RCC 7860 (cell line): ENCODE measurements at places on chromosomes 16 and 17.

DNA sequence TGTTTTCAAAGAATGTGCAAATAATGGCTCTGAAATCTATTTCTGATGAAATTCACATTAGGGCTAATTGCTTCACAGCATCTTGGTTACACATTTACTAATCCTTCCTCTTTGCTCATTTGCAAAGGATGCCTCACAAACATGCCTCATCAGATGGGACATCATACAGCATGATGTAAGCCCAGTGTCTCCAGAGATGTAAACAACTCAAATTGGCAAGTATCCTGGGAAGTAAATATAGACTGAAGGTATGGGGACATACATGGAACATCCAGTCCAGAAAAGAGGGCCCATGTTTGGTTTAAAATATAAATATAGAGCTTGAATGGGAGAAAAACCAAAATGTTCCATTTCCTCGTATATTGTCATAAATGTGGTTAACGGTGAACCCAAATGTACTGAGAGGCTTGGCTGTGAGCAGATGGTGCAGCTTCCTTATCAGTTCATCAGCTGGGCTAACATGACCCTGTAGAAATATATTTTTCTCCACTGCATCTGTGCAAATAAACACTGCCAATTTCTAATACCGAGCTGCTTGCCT is 142.9 kb upstream of the NUDT7 start:
- DNase-seq = no peak

GRCh38 chr17:44919885-44920564 is 4.7 kb upstream of the GFAP start:
- DNase-seq = peak; percentile 59

- DNase-seq = no peak
These were observed 40.1 kb upstream of the RBBP6 start for GRCh38 chr16:24499193-24499814.

DNA sequence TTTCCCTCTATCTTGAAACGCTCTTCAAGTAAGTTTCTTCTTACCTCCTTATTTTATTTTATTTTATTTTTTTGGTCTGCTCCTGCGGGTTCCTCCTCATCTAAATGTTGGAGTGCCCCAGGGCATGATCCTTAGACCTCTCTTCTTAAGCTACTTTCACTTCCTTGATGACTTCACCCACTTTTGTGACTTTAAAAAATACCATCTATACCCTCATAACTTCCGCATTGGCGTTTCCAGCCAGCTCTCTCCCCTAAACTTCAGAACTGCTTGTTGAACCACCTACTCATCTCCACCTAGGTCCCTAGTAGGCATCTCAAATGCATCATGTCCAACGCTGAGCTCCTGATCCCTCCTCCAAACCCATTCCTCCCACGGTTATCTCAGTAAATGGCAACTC is 51.4 kb upstream of the NFAT5 start:
- no peak for DNase-seq

- no peak for DNase-seq
These were observed 33.7 kb downstream of the PIMREG start for GRCh38 chr17:6477831-6478383.

DNA sequence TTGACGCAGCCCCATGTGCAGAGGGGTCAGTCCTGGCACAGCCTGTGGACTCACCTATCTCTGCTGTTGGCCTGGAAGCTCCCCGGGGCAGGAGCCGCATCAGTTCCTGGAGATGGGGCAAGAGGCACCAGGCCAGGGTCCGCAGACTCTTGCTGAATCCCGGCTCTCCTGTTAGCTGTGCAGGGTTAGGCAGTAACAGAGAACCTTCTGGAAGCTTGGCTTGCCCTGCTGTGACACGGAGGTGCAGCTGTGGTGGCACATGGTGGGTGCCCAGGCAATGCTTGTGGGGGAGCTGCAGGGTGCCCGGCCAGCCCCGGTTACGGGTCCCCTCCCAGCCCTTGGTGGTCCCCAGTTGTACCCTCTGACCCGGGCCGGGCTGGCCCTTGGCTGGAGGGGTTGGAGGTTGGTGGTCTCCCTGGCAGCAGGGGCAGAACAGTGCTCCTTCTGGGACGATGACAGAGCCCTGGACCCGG is 26.0 kb upstream of the ZNF469 start:
- DNase-seq = no peak

DNA sequence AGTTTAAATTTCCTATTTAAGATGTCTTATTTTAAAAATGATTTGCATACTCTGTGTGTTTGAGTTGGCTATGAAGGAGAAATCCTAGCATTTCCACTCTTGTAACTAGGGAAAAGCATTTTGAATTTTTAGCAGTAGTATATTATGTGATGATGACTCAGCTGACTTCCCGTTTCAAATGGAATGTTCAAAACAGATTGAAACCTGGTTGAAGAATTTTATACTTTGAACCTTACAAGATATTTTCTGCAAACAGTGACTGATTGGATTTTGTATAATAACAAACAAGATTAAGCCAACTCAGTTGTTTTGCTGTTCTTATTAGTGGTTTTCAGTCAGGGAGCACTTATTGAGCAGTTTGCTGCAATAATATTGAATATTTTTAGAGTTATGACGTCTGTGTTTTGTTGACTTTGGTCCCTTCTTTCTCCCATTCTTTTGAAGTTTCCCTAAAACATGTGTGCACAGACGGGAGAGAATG is 8.0 kb downstream of the TNRC6A start:
- DNase-seq = peak; percentile 17

DNA sequence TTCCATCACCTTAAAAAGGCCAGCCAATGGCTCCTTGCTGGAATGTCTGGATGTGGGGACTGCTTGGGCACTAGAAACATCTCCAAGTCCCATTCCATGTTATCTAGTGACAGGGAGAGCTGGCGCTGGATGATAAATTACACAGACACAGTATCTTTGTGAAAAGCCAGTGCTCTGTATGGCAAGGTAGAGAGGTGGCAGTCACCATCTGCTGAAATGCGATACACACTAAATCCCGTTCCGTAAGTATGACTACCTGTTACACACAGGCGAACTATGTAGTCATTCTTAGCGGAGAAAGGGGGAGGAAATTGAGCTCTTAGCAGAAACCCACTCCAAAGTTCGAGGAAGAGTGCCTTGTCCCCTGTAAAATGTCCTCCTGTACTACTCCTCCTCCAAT is 81.0 kb upstream of the MYOCD start:
- DNase-seq = no peak

DNA sequence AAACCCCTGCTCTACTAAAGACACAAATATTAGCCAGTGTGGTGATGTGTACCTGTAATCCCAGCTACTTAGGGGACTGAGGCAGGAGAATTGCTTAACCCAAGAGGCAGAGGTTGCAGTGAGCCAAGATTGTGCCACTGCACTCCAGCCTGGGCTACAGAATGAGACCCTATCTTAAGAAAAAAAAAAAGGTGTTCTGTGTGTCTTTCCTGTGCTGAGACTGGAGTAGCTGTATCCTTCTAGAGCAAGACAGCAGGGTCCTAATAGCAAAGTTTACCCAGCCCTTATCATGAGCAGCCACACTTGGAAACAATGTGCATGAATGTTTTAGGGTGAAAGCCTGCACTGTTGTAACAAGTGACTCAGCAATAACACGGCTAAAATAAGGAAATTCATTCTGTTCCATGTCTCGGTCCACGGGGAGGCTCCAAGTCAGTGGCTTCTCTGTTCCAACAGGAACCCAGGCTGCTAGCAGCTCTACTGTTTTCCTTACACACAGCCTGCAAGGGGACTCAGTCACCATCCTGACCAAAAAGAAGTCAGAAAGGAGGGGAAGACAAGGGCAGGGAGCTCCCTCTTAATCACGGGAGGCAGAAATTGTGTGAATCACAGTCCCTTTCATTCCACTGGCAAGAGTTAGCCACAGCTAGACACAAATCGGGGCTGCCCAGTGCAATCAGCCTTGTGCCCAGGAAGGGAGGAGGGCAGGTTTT is 7.1 kb upstream of the SLC5A11 start:
- peak; percentile 48 for DNase-seq
